Ureter (tissue), 1 donor: ENCODE measurements at places on chromosomes 4 and X. TPM values are rescaled to one million over a fixed set of nuclear protein-coding genes. Genes with fewer than 3 reads are reported as not detected.

The GLOD5 gene
- not detected for total RNA-seq

- DNase-seq, result no peak
These were observed 8.4 kb downstream of the TDO2 start for GRCh38 chr4:155911905-155912304.

The BEND2 gene
- not detected for total RNA-seq

The SULT1B1 gene
- total RNA-seq, result 1.1 TPM

The IL13RA2 gene
- total RNA-seq, result 0.83 TPM

DNA sequence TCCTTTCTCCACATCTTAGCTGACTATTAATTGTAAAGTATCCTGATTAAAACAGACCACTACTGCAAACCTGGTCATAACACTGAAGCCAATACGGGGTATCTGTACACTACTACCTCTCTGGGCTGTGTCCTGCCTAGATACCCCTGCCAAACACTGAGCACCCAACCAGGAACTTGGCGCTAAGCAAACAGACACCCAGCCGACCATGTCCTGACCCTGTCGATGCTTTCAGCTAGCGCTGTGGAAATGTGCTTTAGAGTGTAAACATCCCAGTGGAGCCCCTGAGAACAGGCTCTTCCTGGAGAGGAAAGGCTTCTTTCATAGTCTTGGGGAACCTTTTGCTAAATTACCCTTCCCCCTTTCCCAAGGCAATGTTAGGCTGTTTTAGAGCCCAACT is 52.9 kb downstream of the CCNG2 start:
- no peak for DNase-seq

DNA sequence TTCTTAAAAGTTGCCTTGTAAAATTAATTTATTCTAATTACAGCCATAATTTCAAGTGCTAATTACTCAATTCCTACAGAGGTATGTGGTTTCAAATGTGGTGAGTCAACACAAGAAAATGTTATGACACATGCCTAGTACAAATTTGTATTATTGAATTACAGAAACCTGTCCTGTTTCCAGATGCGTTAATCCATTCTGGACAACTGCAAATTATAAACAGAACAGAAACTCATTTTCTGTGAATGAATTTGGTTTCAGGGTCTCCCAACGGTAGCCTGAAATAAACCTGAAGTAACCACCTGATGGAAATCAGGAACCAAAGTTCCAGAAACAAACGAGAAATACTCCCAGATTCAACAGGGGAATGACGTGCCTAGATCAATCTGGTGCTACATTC is 328.6 kb upstream of the F9 start:
- DNase-seq, result no peak

DNA sequence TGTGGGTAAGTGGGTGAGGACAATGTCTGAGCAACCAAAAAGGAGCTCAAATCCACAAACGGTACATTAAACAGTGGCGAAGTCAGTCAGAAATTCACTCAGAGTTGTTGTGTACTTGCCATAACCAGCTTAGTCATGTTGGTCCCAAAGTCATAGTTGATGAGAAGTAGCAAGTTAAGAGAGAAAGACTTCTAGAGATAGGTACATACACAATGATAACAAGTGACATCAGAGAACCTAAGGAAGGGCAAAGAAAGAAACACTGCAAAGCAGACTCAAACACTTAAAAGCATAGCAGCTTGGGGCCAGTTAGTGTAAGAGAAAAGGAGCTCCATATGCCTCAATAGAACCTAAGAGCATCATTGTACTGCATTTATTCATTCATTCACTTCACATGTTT is 30.2 kb downstream of the DYNLT3 start:
- no peak for DNase-seq

The NDP gene
- 0.78 TPM for total RNA-seq

DNA sequence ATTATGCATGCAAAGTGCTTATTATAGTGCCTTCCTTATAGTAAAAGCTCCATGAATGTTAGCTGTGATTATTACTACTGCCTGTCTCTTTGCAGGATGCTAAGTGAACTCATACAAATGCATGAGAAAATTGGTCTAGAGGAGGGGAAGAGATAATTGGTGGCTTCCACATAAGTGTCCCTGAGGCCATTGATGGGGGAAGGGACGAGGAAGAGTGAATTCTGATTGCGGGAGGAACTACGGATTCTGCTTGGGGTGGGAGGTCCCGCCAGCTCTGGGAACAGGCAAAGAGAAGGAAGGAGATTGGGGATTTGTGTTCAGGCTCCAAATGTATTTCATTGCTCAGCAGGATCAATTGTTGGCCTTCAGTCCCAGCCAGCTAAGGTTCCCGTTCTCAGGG is 11.6 kb upstream of the ARHGAP36 start:
- DNase-seq, result no peak

GRCh38 chr4:126859872-126860271 is 772.9 kb upstream of the INTU start:
- DNase-seq, result no peak

GRCh38 chr4:48190839-48191238 is 56.8 kb upstream of the TXK start:
- no peak for DNase-seq

The BTK gene
- 7.9 TPM for total RNA-seq

The DCAF12L2 gene
- total RNA-seq, result 0.34 TPM

GRCh38 chr4:94364527-94364926 is 21.9 kb upstream of the HPGDS start:
- no peak for DNase-seq

- DNase-seq, result no peak
These were observed 98.1 kb upstream of the MSX1 start for GRCh38 chr4:4761128-4761982.

The NSUN7 gene
- total RNA-seq, result 8.5 TPM

DNA sequence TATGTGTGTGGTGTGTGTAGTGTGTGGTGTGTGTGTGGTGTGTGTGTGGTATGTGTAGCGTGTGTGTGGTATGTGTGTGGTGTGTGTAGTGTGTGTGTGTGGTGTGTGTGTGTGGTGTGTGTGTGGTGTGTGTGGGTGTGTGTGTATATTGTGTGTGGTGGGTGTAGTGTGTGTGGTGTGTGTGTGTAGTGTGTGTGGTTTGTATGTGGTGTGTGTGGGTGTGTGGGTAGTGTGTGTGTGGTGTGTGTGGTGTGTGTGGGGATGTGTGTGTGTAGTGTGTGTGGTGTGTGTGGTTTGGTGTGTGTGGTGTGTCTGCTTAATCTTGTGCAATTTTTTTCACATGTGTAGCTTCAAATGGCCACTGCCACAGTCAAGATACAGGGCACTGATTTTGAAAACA is 94.5 kb downstream of the CPZ start:
- DNase-seq, result no peak

DNA sequence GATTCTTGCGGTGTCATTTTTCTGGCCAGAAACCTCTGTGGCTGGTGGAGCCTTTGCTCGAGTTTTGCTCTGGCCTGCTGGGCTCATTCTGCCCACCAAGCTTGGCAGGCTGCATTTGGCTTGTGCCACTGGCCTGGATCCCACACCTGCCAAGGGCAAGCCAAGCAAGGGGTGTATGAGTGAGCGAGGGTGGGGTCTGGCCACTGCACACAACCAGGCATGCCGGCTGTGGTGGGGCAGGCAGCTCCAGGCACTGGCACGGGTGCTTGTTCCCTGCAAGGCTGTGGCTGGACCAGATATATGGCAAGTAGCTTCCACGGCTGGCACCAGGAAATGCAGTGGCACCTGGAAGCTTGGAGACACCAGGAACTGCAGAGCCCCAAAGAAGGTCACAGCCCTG is 68.6 kb upstream of the PPP3CA start:
- no peak for DNase-seq

DNA sequence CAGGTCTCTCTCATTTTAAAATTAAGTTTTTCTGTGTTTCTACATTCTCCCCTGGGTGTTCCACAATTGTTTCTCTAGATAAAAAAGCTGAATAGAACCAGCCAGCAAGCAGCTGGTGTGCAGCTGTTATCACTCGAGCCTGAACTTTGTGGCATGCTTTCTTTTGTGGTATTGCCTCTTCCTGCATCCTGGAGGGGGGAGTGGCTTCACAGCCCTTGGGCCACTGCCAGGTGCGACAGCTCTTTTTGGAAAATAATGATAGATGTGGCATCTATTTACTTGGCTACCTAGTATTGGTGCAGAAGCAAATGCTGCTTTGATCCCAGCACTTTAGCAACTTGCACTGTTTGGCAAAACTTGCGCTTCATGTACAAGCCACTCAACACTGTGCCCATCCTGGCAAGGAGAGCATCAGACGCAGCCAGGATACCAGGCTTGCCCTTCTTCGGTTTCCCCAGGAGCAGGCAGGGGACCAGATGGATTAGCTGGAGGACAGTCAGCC is 69.4 kb downstream of the HMGB2 start:
- no peak for DNase-seq

- DNase-seq, result no peak
These were observed 356.0 kb downstream of the ADAM29 start for GRCh38 chr4:175273995-175274753.

DNA sequence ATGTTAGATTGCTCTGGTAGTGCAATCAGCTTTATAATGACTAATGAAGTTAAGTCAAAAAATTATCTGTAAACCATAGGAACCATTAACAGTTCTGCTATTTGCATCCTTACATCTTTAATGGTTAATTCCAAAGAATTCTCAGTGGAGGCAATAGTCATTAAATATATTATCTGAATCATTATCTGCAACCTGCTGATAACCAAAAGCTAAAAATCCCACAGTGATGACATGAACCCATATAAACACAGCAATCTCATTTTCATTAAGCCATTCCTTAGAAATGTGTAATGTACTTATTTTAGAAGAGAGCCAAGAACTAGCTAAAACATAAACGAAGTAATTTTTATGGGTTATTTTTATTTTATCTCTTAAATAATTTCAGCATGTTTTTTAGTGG is 60.2 kb downstream of the MAGEB16 start:
- DNase-seq, result no peak

GRCh38 chrX:24426921-24427746 is 38.0 kb upstream of the PDK3 start:
- DNase-seq, result no peak

DNA sequence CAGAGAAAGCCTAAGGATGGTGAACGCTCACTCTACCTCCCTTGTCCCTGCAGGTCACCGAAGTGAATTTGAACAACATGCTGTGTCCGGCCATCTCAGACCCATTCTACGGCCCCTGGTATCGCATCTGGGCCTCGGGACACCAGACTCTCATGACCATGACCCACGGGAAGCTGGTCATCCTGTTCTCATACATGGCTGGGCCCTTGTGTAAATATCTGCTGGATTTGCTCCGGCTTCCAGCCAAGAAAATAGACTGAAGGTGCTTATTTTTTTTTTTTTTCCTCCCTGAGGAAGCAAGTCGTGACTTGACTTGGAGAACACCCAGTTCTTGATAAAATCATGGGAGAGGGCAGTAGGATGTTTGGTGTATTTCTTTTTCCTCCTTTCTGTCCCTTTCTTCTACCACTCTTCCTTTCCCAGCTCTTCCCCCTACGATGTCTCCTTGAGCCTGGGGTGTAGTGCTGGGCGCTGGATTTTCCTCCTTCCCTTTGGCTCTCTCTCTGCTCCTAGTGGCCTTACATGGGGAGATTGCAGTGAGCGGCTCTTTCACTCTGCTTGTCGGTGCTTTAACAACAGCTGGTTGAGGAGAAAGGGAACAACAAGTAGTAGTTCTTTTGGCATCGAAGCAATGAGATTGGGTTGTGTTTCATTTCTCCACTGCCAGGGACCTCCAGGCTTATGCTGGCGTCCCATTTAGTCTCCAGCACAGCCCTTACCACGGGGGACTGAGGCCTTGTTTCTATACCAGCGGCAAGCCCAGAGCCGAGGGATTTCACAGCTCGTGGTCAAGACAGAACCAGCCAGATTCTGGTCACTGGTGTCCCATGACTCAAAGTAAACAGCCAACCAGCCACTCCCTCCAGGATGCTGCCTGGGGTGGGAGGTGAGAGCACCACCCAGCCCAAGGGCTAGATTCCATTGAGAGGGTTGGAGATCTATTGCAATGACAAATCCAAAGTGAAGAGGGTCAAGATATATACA is 144.4 kb downstream of the AMMECR1 start:
- no peak for DNase-seq

The RRH gene
- 0.34 TPM for total RNA-seq

DNA sequence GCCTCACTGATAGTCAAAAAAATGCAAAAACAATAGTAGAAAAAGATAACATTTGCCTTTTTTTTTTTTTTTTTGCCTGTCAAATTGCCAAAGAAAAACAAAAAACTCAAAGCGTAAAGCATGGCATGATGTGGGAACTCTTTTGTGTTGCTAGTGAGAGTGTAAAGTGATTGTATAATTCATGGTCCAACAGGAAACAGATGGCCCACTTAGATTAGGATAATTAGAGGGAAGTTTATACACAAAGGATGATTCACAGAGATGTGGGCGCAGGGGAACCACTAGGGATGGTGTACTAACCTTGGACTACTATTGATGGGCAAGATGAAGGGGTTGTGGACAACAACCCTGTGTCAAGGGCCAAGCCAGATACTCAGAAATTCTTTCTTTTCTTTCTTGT is 16.4 kb downstream of the MCUB start:
- no peak for DNase-seq

DNA sequence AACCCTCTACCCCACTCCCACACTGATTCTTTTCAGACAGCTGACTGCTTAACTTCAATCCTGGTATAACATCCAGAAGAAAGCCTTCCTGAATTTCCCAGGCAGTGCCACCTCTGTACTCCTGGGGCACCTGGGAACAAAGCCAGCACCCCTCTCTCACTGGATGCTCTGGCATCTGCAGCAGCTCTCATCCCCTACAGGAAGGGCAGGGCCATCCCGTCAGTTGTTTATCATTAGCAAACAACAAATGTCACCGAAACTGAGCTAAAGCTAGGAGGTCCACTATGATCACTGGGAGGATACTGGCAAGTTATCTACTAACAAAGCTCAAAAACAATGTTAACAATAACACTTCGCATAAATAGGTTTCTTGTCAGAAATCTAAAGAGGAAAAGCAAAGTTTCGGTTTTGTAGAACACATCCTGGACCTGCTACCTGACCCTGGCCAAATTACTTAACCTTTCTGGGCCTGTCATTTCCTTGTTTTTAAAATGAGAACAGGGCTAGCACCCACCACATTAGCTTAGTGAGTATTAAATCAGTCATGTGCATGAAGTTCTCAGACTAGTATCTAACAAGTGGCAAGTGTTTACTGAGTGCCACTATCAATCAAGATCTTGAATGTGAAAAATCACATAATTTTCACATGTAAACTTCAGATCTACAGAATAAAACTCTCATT is 86.6 kb downstream of the NR3C2 start:
- no peak for DNase-seq

GRCh38 chrX:128992107-128992971 is 531.0 kb downstream of the SMARCA1 start:
- no peak for DNase-seq

The RAB9B gene
- total RNA-seq, result 6.5 TPM

The UGT2A3 gene
- 0.31 TPM for total RNA-seq
